ENCODE measurements at places on chromosomes 2 and 18. TPM values are rescaled to one million over a fixed set of nuclear protein-coding genes. Genes with fewer than 3 reads are reported as not detected.

GRCh38 chr18:59917422-59917821 is 17.6 kb downstream of the PMAIP1 start:
- H3K4me1 ChIP-seq: peaks cover 28% of the 10 kb centered on the region
- H3K27ac ChIP-seq: no peak overlapping the region
- H3K4me3 ChIP-seq: no peak overlapping the region
- DNase-seq: no peak
- no peaks in the 10 kb centered on the region for H3K27me3 ChIP-seq

DNA sequence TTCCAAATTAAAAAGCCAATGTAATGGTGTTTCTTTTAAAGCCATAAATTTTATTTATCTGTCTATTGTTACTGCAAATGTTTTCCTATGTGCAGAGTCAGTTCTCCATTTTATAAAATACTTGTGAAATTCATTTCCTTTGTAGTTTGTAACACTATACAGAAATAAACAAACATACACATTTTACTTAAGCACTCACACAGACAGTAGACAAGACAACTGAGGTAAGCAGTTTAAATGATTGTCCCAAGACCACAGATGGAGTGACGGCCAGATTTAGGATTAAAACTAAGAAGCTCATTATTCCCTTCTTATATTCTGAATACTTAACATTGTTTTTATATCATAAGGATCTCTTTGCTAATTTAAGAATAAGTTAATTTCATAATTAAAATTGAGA is 100.9 kb downstream of the BAZ2B start:
- H3K27me3 ChIP-seq: no peaks in the 10 kb centered on the region
- H3K4me1 ChIP-seq: peaks cover 3% of the 10 kb centered on the region
- peak overlapping the region; percentile 91 for H3K27ac ChIP-seq
- H3K36me3 ChIP-seq: no peaks in the 10 kb centered on the region
- DNase-seq: peak; percentile 46

- no peak overlapping the region for H3K27ac ChIP-seq
- no peaks in the 10 kb centered on the region for H3K36me3 ChIP-seq
- H3K4me1 ChIP-seq: no peaks in the 10 kb centered on the region
- H3K27me3 ChIP-seq: no peaks in the 10 kb centered on the region
- DNase-seq: no peak
Observed at GRCh38 chr2:212725180-212725579, 186.6 kb upstream of the ERBB4 start.

- peak within 1 kb of the TSS; percentile 58 for H3K4me3 ChIP-seq
- peaks cover 64% of the 10 kb centered on the region for H3K27me3 ChIP-seq
- peaks cover 9% of the 10 kb centered on the region for H3K4me1 ChIP-seq
- peak; percentile 44 for DNase-seq
Observed at GRCh38 chr18:62324917-62325805, at the start of gene TNFRSF11A. Gene TNFRSF11A, plus strand, starts transcription at chr18:62325310. Its CDS starts 43 bp downstream, at chr18:62325353.

DNA sequence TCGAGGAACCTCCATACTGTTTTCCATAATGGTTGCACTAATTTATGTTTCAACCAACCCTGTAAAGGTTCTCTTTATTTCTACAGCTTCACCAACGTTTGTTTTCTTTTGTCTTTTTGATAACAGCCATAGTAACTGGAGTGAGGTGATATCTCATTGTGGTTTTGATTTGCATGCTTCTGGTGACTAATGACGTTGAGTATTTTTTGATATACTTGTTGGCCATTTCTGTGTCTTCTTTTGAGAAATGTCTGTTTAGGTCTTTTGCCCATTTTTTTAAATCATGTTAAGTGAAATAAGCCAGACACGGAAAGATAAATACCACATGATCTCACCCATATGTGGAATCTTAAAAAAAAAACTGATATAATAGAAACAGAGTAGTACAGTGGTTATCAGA is 74.8 kb upstream of the SMIM21 start:
- H3K36me3 ChIP-seq: no peaks in the 10 kb centered on the region
- no peak overlapping the region for H3K27ac ChIP-seq
- no peak overlapping the region for H3K4me3 ChIP-seq
- no peaks in the 10 kb centered on the region for H3K4me1 ChIP-seq

- H3K36me3 ChIP-seq: no peaks in the 10 kb centered on the region
- DNase-seq: no peak
- no peaks in the 10 kb centered on the region for H3K4me1 ChIP-seq
- H3K27ac ChIP-seq: no peak overlapping the region
Observed at GRCh38 chr2:110113961-110114591, 1.5 kb downstream of the MALL start.

GRCh38 chr2:205482399-205483081 is 199.8 kb upstream of the NRP2 start:
- H3K4me3 ChIP-seq: no peak overlapping the region
- DNase-seq: no peak
- no peak overlapping the region for H3K27ac ChIP-seq
- no peaks in the 10 kb centered on the region for H3K27me3 ChIP-seq

- H3K27me3 ChIP-seq: peaks cover 27% of the 10 kb centered on the region
- H3K36me3 ChIP-seq: no peaks in the 10 kb centered on the region
- no peak overlapping the region for H3K27ac ChIP-seq
- H3K4me1 ChIP-seq: peaks cover 10% of the 10 kb centered on the region
Observed at GRCh38 chr2:584863-585823, 92.1 kb downstream of the TMEM18 start.

DNA sequence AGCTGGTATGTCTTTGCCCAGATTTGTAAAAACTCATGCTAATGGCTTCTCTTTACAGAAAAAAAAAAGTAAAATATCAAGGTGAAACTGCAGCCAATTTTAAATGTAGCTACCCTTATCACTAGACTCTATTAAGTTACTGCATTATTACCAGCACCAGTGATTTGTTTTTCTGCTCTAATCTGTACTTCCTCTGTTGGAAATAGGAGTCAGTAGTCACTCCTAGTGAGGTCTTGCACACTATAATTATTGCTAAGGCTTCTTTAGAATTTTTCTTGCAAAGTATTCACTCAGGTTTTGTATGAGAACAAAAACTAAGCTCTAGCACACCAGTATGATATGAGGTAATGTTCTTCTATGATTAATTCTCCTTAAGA is 215.5 kb downstream of the XIRP2 start:
- no peak overlapping the region for H3K4me3 ChIP-seq

- H3K27ac ChIP-seq: no peak overlapping the region
- H3K4me1 ChIP-seq: peaks cover 12% of the 10 kb centered on the region
- H3K27me3 ChIP-seq: no peaks in the 10 kb centered on the region
Observed at GRCh38 chr18:36516726-36517125, 219.2 kb downstream of the FHOD3 start.

The GKN1 gene
- 1.4 TPM for total RNA-seq

The SLC9A4 gene
- 0.05 TPM for total RNA-seq

The RAX gene
- total RNA-seq: under 0.01 TPM

The TDRD15 gene
- 0.05 TPM for total RNA-seq

The ACTR1B gene
- 44.1 TPM for total RNA-seq

The OTOS gene
- total RNA-seq: 0.38 TPM

The GREB1 gene
- 0.24 TPM for total RNA-seq

Data from thymus (tissue), 14 donors.